Activated CD4-positive, alpha-beta T cell treated with anti-CD3 and anti-CD28 coated beads, Interleukin-2, Interleukin-4, amounts not matched to agents 100 ng/mL and 50 ng/mL, durations not matched to agents 16 hours and 8 hours (primary cell): ENCODE measurements at places on chromosomes 7 and 10.

GRCh38 chr10:131179361-131179760, 132.2 kb downstream of the TCERG1L start:
- no peak for DNase-seq

DNA sequence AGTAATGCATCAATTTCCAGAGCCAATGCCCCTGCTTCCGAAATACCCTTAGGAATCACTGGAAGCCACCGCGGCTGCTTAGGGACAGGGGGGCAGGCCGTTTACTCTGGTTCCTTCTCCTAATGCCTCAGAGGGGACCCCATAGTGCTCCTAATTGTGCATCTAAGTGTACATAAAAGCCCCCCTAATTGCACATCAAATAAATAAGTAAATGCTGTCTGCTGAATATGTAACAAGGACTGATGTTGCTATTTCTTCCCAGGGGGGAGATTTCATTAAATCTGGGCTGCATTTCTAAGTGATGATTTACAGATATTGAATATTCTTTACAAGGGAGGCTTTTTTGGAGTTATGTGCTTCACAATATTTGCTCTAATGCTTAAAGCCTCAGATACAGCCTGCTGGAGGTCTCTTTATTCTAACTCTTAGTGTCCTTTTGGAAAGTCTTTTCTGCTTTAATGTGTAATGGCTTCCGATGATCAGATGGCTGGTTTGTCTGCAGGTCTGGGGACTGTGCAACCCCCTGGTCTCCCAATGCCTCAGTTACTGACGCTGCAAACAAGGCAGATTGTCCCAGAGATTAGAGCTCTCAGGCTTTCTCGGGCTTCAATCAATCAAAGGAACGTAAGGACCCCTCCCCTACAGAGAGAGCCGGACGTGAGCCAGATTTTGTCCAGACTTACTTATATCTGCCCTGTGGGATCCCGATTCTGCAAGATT, 143.0 kb downstream of the PRPF18 start:
- DNase-seq: no peak

GRCh38 chr10:116737627-116738327, 4.6 kb downstream of the HSPA12A start:
- DNase-seq: no peak

GRCh38 chr7:7117935-7118586, 64.3 kb upstream of the C1GALT1 start:
- DNase-seq: no peak

GRCh38 chr7:27960415-27960814, 220.2 kb downstream of the JAZF1 start:
- no peak for DNase-seq

DNA sequence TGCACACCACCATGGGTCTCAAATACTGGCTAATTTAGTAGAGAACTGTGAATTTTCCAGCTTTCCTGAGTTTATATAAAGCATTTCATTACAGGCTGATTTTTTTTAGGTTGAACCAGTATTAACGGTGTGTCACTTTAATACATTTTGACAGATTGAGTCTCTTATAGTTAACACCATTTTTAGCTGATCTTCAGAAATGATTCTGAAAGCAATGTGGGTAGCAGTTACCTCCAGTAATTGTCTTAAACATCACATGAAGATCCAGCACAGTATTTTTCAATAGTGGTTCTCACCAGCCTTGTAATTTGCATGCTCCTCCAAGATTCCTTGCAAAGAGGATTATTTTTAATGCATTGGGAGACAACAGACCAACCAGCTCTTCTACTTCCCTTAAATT, 693.6 kb downstream of the PHTF2 start:
- DNase-seq: no peak

DNA sequence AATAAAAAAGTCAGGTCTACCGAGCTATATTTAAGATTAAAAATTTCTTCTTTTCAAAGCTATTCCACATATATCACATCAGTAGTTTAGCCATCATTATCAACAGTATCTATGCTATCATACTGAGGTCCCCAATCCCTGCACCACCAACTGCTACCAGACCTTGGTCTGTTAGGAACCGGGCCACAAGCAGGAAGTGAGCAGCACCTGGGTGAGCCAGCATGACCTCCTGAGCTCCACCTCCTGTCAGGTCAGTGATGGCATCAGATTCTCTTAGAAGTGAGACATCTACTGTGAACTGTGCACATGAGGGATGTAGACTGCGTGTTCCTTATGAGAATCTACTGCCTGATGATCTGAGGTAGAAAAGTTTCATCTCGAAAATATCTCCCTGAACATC, 632.1 kb upstream of the KCND2 start:
- DNase-seq: no peak

DNA sequence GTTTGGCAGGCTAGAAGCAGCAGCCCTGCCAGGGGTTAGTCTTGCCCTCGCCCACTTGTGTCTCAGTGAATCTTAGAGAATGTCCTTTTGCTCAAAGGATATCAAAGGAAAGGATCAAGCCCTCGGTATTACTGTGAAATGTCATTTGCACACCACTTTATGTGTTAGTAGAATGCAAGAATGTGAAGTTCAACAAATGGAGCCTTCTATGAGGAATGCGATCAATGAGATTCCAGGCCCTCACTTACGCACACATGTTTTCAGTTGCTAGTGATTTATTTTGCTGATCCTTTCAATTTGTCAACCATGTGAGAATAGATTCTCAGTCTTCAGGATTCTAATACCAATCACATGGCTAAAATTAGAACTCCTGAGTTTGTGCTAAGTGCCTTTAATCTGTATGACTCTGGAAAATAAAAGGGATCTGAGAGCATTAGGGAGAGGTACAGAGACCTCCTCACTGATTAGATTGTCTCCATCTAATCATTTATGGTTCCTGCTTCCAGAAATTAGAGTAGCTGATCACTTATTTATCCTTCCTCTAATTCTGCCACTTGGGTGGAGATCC, 123.0 kb upstream of the SP4 start:
- no peak for DNase-seq

GRCh38 chr7:16743236-16743635, 10.3 kb upstream of the TSPAN13 start:
- no peak for DNase-seq

DNA sequence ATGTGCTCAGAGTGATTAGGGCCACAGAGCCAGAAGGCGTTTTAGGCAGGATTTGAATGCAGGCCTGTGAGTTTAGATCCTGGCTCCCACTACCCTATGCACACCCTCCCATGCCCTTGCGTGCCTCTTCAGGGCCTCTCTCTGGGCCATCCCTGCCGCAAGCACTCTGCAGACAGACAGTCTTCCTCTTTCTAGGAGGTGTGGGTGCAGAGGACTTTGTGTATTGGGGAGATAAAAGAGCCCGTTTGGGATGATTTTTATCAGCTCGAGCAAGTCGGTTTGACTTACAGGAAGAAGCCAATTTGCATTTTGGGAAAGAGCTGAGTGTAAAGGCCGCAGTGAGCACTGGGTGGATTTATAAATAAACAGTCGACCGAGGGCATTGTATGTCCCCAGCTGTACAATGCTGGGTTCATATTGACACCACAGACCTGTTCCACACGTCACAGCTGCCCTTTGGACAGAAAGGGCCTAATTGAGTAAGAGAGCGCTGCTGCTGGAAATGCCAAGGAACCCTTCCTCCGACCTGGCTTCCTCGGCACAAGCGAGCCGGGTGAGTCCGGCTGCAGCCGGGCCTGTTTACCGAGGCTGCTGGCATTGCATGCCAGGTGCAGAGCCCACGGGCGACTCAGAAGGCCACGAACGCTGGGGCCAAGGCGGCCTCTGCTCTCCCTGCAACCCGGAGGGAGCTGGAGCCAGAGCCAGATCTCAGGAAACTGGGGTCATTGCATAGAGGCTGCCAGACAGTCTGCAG, 25.1 kb downstream of the ZMIZ1 start:
- no peak for DNase-seq

DNA sequence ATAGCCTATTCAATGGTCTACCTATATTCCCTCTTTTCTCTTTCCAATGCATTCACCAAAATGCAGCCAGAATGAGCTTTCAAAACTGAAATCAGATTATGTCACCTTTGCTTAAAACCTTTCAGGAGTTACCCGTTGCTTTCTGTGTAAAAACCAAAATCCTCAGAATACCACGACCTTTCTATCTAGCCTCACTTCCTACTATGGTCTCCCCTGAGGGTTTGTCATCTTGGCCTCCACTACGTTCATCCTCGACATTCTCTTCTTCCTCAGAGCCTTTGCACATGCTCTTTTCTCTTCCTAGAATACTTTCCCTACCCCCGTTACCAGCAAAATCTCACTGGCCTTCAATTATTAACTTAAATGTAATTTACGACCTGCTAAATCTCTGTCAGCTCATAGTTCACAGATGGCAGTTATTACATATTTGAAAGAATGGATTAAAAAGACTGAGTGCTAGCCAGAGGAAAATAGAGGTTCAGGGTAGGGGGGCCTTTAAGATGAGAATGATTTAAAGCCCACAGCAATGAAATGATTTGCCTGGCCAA, 380.8 kb upstream of the C7orf33 start:
- DNase-seq: no peak

GRCh38 chr7:142864980-142865747, 10.3 kb downstream of the EPHB6 start:
- DNase-seq: no peak

GRCh38 chr10:77711683-77712049, 74.1 kb upstream of the KCNMA1 start:
- no peak for DNase-seq

DNA sequence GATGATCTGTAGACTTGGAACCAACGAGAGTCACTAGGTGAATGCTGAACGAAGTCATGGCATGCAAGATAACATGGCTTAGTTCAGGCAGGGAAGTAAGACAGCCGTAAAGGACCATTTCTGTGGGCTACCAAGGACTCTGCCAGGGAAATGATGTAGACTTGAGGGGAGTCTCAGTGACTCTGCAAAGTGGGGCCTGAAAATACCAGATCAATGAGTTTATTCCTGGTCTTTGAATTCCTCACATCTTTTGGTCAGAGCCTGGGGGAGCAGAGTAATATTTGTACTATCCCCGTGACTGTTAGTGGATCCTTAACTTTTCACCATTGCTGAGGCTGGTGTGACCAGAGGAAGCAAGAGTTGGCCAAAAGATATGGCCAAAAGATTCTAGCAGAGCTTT, 60.7 kb upstream of the INHBA start:
- no peak for DNase-seq

- DNase-seq: no peak
These were observed 830.2 kb upstream of the SORCS1 start for GRCh38 chr10:107994621-107995270.

DNA sequence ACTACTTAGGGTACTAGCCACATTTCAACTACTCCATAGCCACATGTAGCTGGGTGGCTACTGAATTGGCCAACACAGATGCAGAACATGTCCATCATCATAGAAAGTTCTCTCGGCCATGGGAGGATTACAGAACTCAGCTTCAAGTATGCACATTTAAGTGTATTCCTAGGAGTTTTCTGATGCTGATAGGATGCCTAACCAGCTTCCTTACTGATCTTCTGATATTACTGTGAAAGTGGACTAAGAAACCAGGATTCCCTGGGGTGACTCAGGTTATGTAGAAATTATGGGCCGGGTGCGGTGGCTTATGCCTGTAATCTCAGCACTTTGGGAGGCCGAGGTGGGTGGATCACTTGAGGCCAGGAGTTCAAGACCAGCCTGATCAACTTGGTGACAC, 125.5 kb downstream of the FRMD4A start:
- no peak for DNase-seq

GRCh38 chr7:158419238-158419785, 168.3 kb downstream of the PTPRN2 start:
- no peak for DNase-seq

GRCh38 chr10:100553929-100554328, 18.2 kb downstream of the HIF1AN start:
- no peak for DNase-seq

GRCh38 chr10:77004917-77005564, 632.6 kb downstream of the KCNMA1 start:
- DNase-seq: peak; percentile 11

GRCh38 chr10:80473692-80474596, 19.8 kb downstream of the TSPAN14 start:
- no peak for DNase-seq

GRCh38 chr10:130335336-130335735, 199.1 kb downstream of the GLRX3 start:
- DNase-seq: no peak

GRCh38 chr7:27923642-27923980, 183.6 kb downstream of the TAX1BP1 start:
- DNase-seq: no peak

DNA sequence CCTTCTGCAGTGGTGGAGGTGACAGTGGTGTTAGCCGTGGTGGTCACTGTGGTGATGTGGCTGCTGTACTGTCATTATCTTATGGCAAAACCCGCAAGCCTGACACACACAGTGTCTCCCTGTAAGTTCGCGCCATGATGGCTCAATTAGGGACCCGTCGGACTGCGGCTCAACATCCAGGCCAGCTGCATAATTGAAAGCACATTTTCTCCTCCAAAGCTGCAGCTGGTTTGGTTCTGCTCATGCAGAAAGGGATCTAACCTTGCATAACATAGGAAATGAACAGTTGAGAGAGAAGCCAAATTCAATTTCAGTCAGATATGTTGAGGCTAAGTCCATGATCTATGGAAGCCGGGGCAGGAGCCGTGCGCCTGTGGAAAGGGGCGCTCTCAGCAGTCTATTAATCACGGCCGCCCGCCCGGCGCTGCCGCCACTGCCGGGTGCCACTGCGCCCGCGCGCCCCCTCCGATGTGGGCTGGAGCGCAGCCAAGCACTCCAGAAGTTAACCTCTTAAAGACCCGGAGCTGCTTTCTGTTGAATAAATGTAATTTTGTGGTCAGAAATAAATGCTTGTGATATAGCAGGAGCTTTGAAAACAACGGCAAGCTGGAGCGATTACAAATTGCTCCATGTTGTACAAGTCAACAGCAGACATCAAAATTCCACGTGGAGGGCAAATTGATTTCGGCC, 227.7 kb downstream of the CUX1 start:
- DNase-seq: no peak

GRCh38 chr10:34183016-34183796, 631.9 kb downstream of the PARD3 start:
- no peak for DNase-seq
